ENCODE measurements at places on chromosomes 1 and 21.

GRCh38 chr1:75330624-75331023 lies 196.4 kb downstream of the LHX8 start:
- no peaks in the 10 kb centered on the region for H3K27me3 ChIP-seq
- no peaks in the 10 kb centered on the region for H3K36me3 ChIP-seq
- no peak overlapping the region for H3K27ac ChIP-seq
- no peak for DNase-seq
- H3K4me1 ChIP-seq: no peaks in the 10 kb centered on the region

DNA sequence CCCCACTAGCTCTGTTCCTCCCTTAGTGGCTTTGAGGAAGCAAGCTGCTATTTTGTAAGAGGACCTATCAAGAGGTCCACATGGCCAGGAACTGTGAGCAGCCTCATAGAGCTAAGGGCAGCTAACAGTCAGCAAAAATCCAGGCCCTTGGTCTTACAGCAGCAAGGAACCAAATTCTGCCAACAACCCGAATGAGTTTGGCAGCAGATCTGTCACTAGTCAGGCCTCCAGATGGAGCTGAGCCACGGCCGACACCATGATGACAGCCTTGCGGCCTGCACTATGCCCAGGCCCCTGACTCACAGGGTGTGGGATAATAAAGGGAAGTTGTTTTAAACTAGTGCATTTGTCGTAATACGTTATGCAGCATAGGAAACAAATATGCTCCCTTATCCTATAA lies 28.0 kb upstream of the H3-3A start:
- DNase-seq: peak; percentile 97
- no peaks in the 10 kb centered on the region for H3K36me3 ChIP-seq
- H3K4me3 ChIP-seq: no peak overlapping the region

- no peaks in the 10 kb centered on the region for H3K36me3 ChIP-seq
- no peak overlapping the region for H3K27ac ChIP-seq
- no peaks in the 10 kb centered on the region for H3K4me1 ChIP-seq
- H3K27me3 ChIP-seq: no peaks in the 10 kb centered on the region
- DNase-seq: no peak
These were observed 654.6 kb upstream of the NEGR1 start for GRCh38 chr1:72936942-72937341.

- no peak overlapping the region for H3K27ac ChIP-seq
- no peaks in the 10 kb centered on the region for H3K36me3 ChIP-seq
- no peak overlapping the region for H3K4me3 ChIP-seq
- no peak for DNase-seq
- peaks cover 16% of the 10 kb centered on the region for H3K4me1 ChIP-seq
These were observed 383.0 kb upstream of the NFIA start for GRCh38 chr1:60699325-60699724.

GRCh38 chr1:61450872-61451571 lies 273.9 kb downstream of the TM2D1 start:
- H3K4me1 ChIP-seq: no peaks in the 10 kb centered on the region
- no peak overlapping the region for H3K4me3 ChIP-seq
- H3K36me3 ChIP-seq: peaks cover 7% of the 10 kb centered on the region
- DNase-seq: no peak

- H3K36me3 ChIP-seq: no peaks in the 10 kb centered on the region
- no peak overlapping the region for H3K4me3 ChIP-seq
- H3K4me1 ChIP-seq: no peaks in the 10 kb centered on the region
- no peak for DNase-seq
- no peak overlapping the region for H3K27ac ChIP-seq
These were observed 17.2 kb downstream of the KAZN start for GRCh38 chr1:14615549-14616218.

GRCh38 chr1:192974701-192975100 lies 84.5 kb downstream of the UCHL5 start:
- no peaks in the 10 kb centered on the region for H3K4me1 ChIP-seq
- H3K36me3 ChIP-seq: no peaks in the 10 kb centered on the region
- no peaks in the 10 kb centered on the region for H3K27me3 ChIP-seq

GRCh38 chr1:95467036-95467435 lies 233.0 kb downstream of the RWDD3 start:
- no peak overlapping the region for H3K4me3 ChIP-seq
- DNase-seq: no peak
- H3K36me3 ChIP-seq: no peaks in the 10 kb centered on the region
- no peak overlapping the region for H3K27ac ChIP-seq

- DNase-seq: peak; percentile 65
- H3K27ac ChIP-seq: peak overlapping the region; percentile 89
- peak overlapping the region; percentile 60 for H3K4me3 ChIP-seq
- H3K27me3 ChIP-seq: no peaks in the 10 kb centered on the region
- peaks cover 20% of the 10 kb centered on the region for H3K4me1 ChIP-seq
These were observed 1.1 kb upstream of the TTC39A start for GRCh38 chr1:51331206-51332100.

DNA sequence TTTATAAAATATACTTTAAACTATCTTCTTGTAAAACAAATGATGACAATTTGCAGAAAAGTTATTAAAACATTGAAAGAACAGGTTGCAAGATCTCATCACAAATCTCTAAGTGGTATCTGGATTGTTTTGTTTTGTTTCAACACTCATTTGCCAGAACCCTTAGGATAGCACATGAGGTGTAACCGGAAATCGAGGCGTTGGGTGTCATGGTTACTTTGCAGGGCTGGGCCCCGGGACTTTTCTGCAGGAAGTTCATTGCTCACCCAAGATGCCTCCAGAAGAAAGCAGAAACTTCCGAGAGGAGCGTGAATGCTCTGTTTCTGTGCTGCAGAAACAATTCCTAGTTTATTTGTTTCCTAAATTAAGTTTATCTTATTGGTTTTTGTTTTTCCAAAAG lies 2.5 kb downstream of the DISC1 start:
- H3K27ac ChIP-seq: no peak overlapping the region
- peak; percentile 82 for DNase-seq
- H3K27me3 ChIP-seq: no peaks in the 10 kb centered on the region

DNA sequence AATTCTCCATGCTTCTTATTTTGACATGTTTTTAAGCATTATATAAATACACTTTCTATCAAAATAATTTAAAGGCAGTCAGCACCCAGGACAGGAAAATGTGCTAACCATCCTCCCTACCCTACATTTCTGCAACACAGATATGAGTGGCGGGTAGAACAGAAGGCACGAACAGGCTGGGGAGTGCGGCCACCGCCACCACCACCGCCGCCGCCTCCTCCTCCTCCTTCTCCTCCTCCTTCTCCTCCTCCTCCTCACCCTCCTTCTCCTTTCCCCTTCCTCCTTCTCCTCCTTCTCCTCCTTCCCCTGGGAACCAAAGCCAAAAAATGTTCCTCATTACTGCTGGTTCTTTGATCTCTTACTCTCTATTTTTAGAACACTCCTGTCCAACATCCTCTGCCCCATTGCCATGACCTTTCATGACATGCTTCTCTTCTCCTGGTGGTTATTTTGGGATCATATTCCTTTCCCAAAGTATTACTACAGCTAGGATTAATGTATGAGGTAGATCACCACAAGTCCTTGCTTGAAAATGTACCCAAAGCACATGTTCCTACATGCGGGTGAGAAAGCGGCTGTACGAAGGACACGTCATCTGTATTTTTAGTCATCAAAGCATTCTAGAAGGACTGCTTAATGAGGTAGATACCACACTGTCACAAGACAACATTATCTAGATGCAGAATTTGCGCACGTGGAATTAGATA lies 24.5 kb upstream of the CCN1 start:
- H3K27ac ChIP-seq: peak overlapping the region; percentile 2
- no peak for DNase-seq
- H3K4me1 ChIP-seq: peaks cover 17% of the 10 kb centered on the region
- H3K36me3 ChIP-seq: no peaks in the 10 kb centered on the region
- H3K27me3 ChIP-seq: no peaks in the 10 kb centered on the region

DNA sequence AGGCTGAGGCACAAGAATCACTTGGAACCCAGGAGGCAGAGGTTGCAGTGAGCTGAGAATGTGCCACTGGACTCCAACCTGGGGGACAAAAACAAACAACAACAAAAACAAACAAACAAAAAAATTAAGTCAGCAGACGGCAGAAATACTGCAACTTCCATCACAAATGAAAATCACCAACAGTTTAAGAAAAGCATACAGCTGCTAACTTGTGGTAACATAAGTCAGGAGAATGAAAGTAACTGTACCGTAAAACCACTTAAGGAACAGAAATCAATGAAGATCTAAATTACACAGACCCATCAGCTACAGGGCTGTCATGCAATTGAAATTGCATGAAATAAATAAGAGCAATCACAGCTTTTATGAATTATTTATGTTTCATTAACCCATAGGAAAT lies 25.0 kb downstream of the MCOLN2 start:
- no peak for DNase-seq
- no peaks in the 10 kb centered on the region for H3K27me3 ChIP-seq
- H3K4me3 ChIP-seq: no peak overlapping the region
- no peaks in the 10 kb centered on the region for H3K36me3 ChIP-seq

DNA sequence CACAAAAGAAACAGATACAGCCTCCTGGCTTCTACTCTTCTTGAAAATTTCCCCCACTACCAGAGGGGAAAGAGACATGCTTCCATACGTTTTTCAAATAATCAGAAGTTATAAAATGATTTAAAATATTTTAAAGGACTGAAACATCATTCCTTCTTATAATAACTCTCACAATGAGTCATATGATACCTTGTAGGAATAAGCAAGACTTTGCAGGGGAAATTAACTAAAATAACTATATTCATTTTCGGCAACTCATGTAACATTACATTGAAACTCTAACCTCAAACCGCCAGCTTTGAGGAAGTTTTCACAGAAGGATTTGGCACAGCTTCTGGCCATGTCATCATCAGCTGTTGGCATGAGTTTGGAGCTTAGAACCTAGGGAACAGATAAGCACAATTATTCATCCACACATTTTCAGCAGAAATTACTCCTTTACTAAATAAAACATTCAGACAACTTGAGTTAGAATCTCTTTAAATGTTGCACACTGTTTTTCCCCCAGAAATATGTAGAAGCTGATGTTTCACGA lies 85.9 kb downstream of the USP24 start:
- no peaks in the 10 kb centered on the region for H3K27me3 ChIP-seq
- no peak for DNase-seq
- H3K4me1 ChIP-seq: no peaks in the 10 kb centered on the region

DNA sequence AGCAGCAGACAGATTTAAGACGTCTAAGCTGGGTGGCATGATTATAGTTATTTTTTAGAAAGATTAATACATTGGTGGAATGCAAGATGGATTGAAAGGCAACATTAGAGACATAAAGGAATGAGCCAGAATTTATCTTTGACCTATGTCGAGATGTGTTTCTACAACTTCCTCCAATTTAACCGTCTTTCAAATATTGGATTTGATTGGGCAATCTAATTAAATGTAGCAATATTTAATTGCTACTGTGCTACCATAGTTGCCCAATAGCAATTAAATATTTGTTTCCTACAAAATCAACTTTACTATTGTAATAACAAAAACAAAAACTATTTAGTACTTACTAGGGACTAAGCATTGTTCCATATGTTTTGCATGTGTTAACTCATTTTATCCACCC lies 30.4 kb upstream of the CYP4A22 start:
- no peaks in the 10 kb centered on the region for H3K36me3 ChIP-seq
- no peak overlapping the region for H3K27ac ChIP-seq
- H3K4me3 ChIP-seq: no peak overlapping the region
- DNase-seq: no peak
- no peaks in the 10 kb centered on the region for H3K4me1 ChIP-seq

DNA sequence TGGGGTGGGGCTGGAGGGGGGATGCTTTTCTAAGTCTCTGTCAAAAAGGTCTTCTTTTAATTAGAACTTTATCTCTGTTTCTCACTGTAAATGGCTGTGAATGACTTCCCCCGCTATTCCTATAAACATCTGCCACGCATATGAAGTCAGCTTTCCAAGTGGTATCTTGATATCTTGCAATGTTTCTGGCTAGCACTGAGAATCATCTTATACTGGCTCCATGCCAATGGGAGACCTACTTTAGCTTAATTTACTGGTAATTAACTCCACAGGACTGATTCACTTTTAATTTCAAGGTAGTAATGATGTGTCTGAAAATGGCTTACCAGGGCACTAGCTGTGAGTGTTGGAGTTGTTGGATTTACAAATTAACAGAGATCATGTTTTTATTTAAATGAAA lies 4.3 kb downstream of the GPR88 start:
- H3K27ac ChIP-seq: no peak overlapping the region
- H3K4me1 ChIP-seq: peaks cover 20% of the 10 kb centered on the region
- no peak for DNase-seq
- H3K36me3 ChIP-seq: no peaks in the 10 kb centered on the region
- H3K4me3 ChIP-seq: no peak overlapping the region

All from right atrium auricular region (tissue), 2 donors.